ENCODE measurements at places on chromosomes 5 and 9.

DNA sequence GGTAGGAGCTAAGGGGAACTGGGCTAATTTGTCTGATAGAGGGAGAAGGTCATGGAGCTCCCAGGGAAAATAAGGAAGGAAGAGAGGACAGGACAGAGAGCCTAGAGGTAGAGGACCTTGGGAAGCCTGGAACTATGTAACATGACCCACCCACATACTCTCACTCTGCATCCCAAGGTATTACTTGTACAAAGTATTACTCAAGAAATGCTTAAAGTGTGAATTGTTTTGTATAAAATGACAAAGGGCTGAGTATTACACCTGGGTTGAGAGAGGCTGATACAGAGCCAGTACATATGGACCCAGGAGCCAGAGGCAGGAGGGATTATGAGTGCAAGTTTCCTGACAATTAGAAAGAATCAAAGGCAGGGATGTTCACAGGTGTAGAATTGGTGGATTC is 80.5 kb upstream of the ANKRD55 start:
- DNase-seq = no peak

GRCh38 chr9:23659346-23660006 is 166.6 kb downstream of the ELAVL2 start:
- DNase-seq = no peak

DNA sequence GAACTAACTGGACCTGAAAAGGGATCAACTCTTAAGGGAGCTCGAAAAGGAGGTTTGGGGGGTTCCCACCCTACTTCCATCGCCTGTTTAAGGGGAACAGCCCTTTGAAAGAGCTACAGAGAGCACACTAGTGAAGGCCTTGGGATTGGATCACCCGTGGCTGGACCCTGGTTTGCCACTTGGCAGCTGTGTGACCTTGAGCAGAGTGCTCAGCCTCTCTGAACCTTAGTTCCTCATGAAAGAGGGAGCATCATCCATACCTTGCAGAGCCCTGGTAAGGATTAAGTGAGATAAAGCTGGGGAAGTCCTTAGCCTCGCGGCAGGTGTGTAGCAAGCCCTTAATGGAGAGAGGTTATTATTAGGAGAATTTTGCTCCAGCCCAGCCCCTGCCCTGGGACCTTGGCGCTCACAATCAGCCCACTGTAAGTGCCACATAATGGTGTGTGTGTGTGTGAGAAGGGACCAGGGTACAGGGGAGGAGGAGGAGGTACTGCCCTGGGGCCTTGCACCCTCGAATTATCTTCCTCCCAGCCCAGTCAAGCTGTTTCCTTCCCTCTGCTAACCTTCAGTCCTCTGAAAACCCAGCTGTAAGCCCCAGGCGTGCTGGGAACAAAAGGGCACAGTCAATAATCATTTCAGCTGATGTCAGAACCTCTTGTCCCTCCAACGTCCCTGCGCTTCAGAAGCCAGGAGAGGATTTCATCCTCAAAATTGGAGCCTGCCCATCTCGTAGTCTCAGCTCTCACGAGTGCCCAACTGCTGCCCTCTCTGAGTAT is 42.9 kb downstream of the FOXI1 start:
- DNase-seq = no peak

DNA sequence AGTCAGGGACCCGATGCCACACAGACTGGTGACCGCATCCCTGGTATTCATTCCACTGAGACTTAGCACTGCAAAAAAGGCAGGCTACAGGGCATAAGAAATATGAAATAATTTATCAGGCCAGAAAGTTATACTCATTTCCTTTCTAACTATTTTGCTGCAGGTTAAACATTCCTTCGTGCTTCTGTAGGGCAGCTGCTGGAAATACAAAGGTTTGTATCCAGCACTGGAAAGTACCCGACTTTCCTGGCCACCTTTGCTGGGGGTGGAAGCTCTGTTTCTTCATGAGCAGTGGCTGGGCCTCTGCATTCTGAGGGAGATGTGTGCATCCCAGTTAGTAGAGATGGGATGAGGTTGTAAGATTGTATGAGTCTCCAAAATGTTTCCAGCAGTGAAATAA is 478.6 kb upstream of the WWC1 start:
- no peak for DNase-seq

DNA sequence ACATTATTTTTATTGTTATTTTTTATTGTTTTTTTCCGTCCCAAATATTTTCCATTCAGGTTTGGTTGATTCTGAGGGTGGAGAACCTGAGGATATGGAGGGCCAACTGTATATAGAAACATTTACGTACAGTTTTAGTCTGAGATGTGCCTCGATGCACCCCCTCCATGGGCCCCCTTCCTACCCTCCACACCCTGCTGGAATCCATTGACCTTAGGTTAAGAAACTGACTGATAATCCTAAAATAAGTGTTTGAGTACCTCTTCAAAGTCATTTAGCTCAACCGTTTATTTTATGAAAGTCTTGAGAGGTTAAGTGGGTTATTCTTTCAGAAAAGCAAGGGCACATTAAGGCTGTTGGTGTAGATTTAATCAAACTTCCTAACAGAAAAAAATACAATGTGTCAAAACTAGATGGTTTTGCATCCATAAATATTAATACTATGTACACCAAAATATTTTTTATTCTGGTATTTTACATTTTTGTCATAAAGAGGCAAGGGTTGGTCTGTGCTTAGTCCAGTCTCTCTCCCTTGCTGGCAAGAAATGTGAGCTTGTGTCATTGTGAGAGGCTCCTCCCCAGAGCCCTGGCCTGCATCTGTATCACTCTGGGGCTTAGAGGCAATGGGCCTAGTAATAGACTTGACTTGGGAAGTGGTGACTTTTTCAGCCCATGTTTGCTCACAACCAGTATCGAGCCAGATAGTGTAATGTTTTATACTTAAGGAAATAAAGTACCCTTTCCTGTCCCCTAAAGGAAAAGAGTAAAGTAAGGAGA is 15.7 kb downstream of the MTRR start:
- DNase-seq = no peak

GRCh38 chr9:36930941-36931340 is 103.1 kb downstream of the PAX5 start:
- DNase-seq = no peak

DNA sequence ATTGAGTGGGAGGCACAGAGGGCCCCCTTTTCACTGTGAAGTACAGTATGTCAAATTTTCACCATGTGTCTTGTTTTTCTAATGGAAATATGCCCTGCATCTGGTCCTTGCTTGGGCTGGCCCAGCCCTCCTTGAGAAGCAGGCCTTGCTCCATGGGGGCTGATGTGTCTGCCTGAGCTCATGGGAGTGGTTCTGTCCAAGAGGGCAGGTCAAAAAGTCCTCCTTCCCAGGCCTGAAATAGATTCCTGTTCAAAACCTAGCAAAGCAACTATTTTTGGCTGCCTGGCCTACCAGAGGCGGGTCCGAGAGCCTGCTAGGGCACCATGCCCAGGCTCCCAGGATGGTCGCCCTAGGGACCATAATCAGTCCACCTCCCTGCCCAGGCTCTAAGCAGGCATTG is 40.5 kb upstream of the NEURL1B start:
- no peak for DNase-seq

GRCh38 chr5:127492854-127493738 is 24.3 kb upstream of the PRRC1 start:
- peak; percentile 13 for DNase-seq

- DNase-seq = no peak
Observed at GRCh38 chr9:98654247-98654646, 54.5 kb downstream of the GABBR2 start.

- DNase-seq = no peak
Observed at GRCh38 chr9:107251756-107252322, 31.2 kb upstream of the RAD23B start.

DNA sequence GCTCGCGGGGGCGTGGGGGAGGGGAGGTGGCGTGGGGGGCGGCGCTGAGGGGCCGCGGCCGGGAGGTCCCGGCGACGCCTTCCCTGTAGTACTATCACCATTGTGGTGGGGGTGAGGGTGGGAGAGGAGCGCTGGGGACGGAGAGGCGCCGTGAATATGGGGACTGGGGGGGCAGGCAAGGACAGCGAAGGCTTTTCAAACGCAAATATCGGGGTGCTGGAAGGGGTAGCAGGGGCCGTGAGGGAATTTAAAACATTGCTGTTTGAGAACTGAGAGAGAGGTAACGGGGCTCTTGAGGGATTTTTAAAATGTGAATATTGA is 427 bp downstream of the RBM27 start:
- no peak for DNase-seq

DNA sequence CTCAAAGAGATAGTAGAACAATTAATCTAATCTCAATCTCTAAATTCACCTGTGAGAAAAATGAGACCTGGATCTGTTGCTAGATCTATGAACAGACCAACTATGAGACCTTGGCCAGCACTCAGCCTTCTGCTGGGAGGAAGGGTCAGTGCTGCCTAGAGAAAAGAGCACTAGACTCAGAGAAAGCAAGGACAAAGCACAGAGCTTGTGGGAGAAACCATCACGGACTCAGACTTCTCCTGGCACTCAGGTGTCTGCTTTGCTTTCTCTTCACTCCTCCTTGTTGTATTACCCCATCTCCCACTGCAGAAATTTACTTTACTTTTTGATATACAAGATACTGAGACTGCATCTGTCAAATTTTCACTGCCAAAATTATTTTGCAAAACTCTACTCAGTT is 890.0 kb upstream of the NUDT12 start:
- no peak for DNase-seq

GRCh38 chr9:16664211-16664610 is 206.3 kb downstream of the BNC2 start:
- DNase-seq = no peak

- DNase-seq = peak; percentile 30
Observed at GRCh38 chr5:56112526-56113121, 117.9 kb upstream of the IL6ST start.

GRCh38 chr9:29144476-29144875 is 1571.2 kb upstream of the C9orf72 start:
- DNase-seq = no peak

DNA sequence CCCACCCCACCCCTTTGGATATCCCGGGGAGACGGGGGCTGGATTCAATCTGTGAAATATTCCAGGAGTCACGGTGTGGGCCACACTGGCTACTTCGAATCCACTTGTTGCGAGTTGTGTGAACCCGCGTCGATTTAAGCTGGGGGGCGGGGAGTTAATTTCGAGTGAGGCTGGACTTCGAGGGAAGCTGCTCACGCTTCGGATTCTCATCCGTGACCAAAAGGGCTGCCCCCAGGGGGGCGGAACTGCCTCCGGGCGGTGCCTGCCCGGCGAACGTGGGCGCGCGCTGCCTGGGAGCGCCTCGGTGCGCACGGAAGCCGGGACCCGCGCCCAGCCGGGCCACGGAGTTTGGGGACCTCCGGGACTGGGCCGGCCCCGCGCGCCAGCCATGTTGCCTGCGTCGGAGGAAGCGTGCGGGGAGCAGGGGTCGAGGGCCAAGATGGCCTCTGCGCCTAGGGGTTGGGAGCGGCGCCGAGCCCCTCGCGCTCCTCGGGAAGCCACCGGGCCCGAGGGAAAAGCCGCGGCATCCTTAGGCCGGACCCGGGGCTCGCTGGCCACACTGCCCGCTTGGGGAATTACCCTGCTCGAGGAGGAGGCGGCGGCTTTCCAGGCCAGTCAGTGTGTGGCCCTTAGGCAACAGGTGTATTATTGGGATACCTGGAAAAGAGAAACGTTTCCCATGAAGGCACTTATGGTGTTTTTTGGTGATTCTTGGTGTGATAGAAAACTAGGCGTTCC is 975 bp downstream of the OCLN start:
- no peak for DNase-seq

- no peak for DNase-seq
Observed at GRCh38 chr9:105262497-105262896, 18.0 kb downstream of the SLC44A1 start.

- no peak for DNase-seq
Observed at GRCh38 chr5:27701931-27702903, 663.8 kb upstream of the CDH9 start.

DNA sequence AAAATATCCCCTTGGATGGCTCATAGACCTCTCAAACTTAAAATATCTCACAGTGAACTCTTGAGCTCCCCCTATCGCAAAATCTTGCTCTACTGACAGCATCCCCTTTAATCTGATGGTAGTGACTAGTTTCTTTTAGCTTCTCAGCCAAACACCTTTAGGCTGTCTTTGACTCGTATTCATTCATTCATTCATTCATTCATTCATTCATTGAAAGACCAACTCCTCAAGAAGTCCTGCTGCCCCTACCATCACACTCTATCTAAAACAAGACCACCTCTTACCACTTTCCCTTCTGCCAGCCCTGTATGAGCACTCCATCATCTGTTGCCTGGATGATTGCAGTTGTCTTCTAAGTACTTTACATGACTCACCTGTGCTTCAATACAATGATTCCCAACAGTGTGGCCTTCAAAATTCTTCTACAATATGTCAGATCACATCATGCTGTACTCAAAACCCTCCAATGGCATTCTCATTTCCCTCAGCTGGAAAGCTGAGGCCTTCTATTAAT is 46.8 kb downstream of the ITGA2 start:
- no peak for DNase-seq

DNA sequence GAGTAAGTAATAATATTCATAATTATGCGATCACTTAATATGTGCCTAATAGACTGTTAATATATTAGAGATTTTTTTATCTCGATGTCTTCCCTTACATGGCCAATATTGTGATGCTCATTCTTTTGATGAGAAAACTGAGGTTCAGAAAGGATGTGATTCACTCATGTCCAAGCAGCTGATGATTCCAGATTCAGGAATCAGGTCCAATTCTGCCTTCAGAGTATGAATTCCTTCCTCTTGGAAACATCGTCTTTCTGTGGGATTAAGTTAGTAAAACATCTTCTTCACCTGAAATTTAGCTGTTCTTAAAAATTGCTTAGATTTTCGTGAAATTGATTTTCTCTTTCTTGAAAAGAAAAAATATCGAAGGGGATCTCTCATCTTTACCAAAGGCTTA is 242.5 kb upstream of the RFX3 start:
- no peak for DNase-seq

- no peak for DNase-seq
Observed at GRCh38 chr9:89721176-89721700, 116.4 kb downstream of the GADD45G start.

DNA sequence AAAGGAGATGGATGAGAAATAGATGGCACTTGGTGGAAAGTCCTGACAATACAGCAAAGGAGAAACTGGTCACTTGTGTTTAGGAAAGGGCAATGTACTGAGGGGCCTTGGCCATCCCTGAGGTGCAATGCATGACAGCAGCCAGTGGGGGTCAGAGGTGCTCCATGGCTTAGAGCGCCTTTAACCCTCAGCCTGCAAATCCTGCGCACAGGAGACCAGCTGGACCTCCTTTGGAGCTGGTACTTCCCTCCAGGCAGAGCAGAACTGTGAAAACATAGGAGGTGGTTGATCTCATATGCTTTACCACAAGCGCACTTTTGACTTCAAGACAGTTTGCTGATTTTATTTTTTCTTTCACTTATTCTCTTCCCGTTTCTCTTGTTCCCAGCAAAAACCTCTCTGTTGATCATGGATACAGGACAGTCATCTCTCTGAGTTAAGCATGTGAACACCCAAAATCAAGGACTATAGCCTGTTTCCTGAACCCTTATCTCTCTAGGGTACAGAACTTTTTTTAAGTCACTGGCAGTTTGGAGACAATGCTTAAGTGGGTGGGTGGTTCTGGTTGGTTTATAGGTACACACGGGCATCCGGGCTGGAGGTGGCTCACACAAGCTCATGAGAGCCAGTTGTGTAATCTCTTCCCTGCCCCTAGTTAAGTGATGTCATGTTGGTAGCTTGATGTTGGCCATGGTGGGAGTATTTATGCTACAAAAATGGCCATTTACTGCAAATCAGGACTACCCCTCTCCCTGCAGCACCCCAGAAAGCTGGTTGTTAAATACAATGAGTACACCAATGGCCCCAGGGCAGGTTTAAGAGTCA is 37.6 kb upstream of the ANKRD55 start:
- DNase-seq = no peak
